SW480 (cell line): ENCODE measurements at places on chromosomes 1 and 21.

- DNase-seq, result no peak
Measured at GRCh38 chr1:62774006-62774405, 9.9 kb upstream of the ATG4C start.

DNA sequence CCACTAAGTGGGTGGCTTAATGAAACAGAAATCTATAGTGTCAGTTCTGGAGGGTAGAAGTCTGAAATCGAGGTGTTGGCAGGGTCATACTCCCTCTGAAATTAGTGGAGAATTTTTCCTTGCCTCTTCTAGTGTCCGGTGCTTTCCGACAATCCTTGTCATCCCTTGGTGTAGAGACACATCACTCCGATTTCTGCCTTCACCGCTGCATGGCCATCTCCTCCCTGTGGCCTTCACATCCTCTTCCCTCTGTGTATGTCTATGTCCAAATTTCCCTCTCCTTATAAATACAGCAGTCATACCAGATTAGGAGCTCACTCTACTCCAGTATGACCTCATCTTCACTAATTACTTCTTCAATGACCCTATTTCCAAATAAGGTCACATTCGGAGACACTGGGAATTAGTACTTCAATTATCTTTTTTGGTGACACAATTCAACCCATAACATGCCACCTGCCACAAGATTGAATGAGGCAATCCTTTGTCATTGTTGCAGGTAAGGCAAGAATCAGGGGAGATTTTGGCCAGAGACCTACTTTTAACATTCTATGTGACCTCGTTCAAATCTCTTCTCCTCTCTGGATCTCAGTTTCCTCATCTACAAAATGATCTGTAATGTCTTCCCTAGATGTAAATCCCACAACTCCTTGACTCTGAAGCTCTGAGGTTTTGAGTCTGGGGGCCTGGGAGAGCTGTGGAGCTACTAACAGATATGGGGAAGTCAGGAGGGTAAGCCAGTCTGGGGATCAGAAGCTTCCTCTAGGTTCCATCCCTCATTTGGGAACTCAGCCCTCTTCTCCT is 16.1 kb downstream of the NAV1 start:
- no peak for DNase-seq

GRCh38 chr1:215160351-215160750 is 77.8 kb downstream of the KCNK2 start:
- DNase-seq, result no peak

DNA sequence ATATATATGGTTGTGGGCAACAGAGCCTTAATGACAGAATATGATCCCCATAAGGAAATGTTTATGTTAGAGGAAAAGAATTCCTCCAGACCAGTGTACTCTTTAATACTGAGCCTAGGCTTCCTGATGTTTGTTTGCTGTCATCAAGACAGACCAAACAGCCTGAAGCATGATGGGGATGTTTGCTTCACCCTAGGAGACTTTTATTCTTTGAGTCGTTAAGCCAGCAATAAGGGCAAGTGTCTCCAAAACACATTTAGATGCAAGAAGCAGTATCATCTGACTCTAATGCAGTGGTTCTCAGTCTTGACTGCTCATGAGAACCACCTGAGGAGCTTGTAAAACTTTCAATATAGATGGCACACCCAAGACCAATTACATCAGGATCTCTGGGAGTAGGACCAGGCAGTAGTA is 33.1 kb downstream of the UBE2U start:
- no peak for DNase-seq

GRCh38 chr1:66383168-66383567 is 150.8 kb upstream of the SGIP1 start:
- DNase-seq, result no peak

DNA sequence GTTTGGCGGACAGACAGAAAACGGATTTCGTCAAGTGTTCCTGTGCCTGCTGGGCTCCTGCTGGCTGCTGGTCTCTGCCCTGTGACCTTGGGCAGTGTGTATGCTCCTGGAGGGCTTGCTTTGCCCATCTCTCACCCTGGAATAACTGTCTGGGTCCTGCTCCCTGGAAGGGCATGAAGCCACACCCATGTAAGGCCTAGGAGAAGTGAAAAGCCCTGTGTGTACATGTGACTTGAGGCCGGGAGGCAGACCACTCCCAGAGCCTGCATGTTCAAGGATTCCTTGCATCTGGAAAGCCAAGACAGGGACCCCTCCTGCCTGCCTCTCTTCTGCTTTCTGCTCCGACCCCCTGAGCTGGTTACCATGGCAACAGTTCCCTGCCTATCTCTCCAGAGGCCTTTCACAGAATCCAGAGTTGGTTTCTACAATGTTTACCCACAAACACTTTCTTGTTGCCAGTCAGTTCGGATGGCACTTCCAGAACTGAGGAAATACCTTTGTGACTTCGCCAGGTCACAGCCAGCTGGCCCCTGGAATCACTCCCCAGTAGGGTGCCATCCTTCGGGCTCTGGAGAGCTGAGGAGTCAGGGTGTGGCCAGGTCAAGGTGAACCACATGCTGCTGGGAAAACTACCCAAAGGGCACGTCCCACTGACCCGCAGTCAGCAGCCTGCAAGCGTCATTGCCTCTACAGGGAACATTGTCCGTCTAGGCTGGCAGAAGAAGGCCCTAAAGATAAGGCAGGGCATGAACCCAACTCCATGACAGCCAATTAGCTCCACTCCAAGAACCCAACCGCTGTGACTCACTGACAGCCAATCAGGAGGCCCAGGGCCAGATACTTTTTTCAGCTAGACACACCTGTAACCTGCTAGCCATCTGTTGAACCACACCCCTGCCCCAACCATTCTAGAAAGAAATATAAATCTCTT is 14.7 kb upstream of the GPR37L1 start:
- DNase-seq, result peak; percentile 84

GRCh38 chr1:219808790-219809189 is 119.6 kb downstream of the SLC30A10 start:
- no peak for DNase-seq

DNA sequence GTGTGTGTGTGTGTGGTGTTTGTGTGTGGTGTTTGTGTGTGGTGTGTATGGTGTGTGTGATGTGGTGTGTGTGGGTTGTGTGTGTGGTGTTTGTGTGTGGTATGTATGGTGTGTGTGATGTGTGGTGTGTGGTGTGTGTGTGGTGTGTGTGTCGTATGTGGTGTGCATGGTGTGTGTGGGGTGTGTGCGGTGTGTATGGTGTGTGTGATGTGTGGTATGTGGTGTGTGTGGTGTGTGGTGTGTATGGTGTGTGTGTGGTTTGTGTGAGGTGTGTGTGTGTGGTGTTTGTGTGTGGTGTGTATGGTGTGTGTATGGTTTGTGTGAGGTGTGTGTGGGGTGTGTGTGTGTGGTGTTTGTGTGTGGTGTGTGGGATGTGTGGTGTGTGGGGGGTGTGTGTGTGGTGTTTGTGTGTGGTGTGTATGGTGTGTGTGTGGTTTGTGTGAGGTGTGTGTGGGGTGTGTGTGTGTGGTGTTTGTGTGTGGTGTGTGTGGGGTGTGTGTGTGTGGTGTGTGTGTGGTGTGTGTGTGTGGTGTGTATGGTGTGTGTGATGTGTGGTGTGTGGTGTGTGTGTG is 106.2 kb upstream of the ADAR start:
- no peak for DNase-seq

DNA sequence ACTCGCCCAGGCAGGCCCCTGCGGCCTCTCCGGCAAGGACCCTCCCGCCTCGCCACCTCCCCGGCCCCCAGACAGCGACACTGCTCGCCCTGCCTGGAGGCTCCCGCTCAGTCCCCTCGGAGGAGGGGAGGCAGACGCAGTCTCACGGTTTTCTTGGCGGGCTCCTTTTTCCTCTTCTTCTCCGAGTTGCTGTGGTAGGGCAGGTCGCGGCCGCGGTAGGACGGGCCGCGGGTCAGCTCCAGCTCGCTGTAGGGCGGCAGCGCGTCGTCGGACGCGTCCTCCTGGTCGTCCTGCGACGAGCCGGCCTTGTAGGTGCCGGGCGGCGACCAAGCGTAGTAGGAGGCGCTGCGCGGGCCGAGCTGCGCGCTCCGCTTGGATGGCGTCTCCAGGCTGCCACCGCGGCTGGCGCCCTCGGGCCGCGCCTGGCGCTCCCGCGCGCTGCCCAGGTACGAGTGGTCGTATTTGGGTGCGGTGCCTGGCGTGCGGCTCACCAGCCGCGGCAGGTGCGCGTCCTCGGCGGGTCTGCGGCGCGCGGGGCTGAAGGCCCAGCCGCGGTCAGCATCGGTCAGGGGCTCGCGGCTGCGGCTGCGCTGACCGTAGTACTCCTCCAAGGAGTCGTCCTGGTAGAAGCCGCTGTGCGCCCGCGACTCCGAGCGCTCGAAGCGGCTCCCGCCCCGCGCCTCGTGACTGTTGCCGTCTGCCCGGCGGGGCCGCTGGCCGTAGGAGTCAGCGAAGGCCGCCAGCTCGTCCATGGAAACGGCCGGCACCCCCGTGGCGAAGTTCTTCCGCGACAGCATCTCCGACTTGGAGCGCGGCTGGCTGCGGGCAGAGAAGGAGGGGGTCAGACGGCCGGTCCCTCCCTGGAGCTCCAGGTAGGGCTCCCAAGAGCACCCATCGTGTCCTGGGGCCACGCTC is 44.8 kb upstream of the TADA1 start:
- DNase-seq, result no peak

GRCh38 chr1:47474278-47475193 is 36.7 kb downstream of the FOXD2 start:
- DNase-seq, result no peak

GRCh38 chr1:204736836-204737235 is 51.3 kb upstream of the LRRN2 start:
- no peak for DNase-seq

DNA sequence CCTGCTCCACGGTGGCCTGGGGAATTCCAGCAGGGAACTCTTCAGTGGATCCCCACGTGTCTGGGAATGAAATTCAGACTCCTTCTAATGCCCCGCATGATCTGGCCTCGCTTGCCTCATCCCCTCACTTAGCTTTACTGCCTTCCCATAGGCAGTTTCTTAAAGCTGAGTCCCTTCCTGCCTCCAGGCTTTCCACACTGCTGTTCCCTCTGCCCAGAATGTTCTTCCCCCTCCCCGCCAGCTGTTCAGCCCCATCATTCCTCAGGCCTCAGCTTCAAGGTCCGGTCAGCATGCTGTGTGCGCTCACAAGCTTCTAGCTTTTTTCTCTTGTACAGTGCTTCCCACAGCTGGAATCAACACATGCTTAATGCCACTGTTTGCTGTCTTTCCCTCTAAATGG is 54.9 kb upstream of the WASF2 start:
- no peak for DNase-seq

DNA sequence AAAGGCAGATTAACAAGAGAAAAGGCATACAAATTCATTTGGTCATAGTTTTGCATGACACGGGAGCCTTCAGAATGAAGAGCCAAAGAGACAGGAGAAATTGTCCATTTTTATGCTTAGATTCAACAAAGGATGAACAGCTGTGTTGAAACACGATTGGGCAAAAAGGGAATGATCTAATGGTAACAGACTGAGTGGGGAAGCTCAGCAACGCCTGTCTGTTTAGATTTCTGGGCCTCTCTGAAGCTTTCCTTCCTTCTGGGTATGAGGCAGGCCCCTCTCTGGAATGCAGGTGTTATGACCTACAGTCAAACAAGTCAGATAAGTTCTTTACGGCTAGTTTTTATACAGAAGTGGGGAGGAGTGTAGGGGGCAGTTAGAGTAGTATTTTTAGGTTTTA is 154.6 kb downstream of the RGS7 start:
- DNase-seq, result no peak

- DNase-seq, result no peak
Measured at GRCh38 chr1:80893115-80893514, 907.6 kb upstream of the ADGRL2 start.

GRCh38 chr1:99843760-99844159 is 6.4 kb upstream of the AGL start:
- no peak for DNase-seq

- no peak for DNase-seq
Measured at GRCh38 chr1:46681333-46682034, 9.8 kb downstream of the TEX38 start.

GRCh38 chr1:15191770-15192169 is 38.2 kb downstream of the TMEM51 start:
- DNase-seq, result no peak

DNA sequence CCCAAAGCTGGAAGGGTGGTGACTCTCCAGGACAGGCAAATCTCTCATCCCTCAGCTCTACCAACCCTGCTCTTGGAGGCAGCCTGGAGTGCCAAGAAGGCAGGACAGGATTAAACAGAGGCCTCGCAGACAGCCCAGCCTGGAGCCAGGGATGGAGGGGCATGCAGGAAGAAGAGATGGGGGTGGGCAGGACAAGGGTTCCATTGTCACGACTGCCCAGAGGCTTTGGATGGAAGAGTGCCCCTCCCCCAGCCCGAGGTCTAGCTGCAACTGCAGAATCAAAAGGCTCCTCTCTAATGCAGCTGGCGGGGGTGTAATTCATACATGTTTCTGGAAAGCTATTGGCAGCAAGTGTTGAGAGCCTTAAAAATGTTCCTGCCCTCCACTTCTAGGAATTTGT is 8.8 kb downstream of the RAB7B start:
- no peak for DNase-seq

GRCh38 chr1:154182344-154183045 is 9.4 kb downstream of the TPM3 start:
- DNase-seq, result peak; percentile 74

DNA sequence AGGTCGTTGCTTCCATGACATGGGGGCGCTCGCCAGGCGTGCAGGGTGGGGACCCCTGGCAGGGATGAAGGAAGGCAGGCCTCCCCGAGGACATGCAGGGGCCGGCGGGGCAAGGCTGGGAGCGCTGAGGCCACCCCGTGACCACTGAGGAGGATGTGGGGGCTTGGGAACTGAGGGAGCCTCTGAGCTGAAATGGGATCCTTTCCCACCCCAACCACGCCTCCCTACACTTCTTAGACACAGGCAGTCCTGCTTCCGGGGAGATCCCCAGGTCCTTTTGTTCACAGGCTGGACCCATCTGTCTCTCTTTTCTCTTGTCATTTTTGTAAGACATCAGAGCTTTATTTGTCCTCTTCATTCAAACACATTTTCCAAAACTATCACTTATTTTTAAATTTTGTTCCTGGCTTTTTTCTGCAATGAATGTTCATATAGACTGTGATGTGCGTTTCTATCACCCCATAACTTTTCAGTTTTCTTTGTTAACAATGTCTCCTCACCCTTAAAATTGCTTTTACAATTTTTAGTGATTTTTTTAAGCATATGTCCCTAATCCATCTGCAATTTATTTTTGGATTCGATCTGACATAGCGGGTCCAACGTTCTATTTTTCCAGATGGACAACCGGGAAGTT is 156.7 kb upstream of the BACE2 start:
- DNase-seq, result no peak

DNA sequence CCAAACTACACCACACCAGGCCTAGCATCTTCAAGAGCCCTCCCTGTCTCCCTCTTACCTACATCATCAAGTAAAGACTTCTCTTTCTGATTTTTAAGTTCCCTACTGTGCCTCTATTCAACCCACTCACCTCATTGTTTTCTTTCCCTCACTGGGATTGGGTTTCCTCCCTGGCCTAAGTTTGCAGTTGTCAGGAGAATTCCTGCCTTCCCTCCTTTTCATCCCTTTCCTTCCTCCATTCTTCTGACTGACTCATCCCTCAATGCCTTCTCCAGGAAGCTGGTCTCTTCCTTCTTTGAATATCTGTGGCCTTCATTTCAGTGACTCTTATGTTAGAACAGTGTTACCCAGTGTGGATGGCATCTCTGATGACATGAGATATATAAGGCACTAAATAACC is 139.9 kb upstream of the KIAA0040 start:
- DNase-seq, result no peak
